Fibroblast of lung (primary cell): ENCODE measurements at places on chromosomes 11 and 22.

DNA sequence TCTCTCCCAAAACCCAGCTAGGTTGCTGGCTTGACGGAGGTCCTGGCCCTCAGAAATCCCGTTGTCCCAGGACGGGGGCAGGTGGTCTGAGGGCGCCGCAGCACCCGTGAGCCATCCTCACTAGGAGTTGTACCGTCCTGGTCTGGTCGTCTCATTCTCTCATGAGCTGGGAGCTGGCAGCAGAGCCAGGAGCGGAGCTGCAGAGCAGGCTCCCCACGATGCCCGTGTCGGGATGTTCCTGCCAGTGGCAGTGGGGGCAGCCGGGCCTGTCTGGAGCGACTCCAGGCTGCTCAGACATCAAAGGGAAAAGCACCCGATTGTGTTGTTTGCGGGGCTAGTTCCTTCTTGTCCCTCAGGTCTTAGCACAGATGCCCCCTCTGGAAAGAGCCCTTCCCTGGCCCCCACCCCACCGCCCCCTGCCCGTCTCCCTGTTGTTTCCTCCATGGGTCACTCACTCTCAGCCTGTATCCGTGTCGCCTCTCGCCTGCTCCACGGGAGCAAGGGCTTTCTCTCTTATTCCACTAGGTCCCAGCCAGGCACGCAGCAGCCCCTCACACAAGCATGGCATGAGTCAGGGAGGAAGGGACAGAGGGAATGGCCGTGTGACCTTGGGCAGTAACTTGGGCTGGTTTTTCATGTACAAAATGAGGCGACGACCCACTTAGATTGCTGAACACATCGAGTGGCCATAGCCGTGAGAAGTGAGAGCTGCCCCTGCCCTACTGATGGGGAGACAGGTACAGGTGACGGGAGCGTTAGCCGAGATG is 23.2 kb upstream of the MGAT3 start:
- DNase-seq, result no peak

- DNase-seq, result peak; percentile 43
Measured at GRCh38 chr11:31641477-31642062, 132.0 kb downstream of the ELP4 start.

DNA sequence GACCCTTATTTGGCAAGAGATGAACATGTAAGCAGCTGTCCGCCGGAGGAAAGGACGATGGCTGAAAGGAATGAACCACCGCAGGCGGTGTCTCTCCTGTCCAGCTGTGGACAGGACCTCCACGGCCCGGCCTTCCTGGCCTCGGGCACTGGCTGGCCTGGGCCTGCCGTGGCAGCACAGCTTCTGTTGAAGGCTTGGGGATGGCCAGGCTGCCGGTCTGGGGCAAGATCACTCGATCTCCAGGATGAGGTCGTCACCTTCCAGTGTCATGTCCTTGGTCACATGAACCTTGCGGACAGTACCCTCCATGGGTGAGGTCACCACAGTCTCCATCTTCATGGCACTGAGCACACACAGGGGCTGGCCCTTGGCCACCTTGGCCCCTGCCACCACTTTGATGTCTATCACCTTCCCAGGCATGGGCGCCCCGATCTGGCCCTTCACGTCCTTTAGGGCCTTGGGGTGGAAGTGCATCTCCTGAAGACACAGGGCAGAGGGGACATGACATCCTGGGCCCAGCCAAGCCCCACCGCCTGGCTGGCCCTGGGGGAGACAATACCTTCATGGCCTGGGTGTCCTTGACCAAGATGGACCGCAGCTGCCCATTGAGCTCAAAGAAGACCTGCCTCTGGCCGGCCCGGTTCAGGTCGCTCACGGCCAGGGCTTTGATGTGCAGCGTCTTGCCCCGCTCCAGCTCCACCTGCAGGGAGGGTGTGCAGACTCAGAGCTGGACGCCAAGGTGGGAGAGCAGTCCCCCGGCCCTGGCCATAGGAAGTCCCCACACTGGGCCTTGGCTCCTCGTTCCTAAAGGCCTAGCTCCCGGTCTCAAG is 5.6 kb downstream of the RCE1 start:
- DNase-seq, result no peak

GRCh38 chr22:27840436-27840835 is 38.9 kb upstream of the MN1 start:
- DNase-seq, result no peak
